Spinal cord (tissue), 10 donors: ENCODE measurements at places on chromosomes 1 and 21. TPM values are rescaled to one million over a fixed set of nuclear protein-coding genes. Genes with fewer than 3 reads are reported as not detected.

The AK5 gene
- total RNA-seq = 14.7 TPM

The ZNF683 gene
- not detected for total RNA-seq

The FRRS1 gene
- total RNA-seq = 10.8 TPM

The SHISA4 gene
- total RNA-seq = 53.2 TPM

The CELA3A gene
- not detected for total RNA-seq

The SPRR4 gene
- total RNA-seq = not detected

The TSTD1 gene
- 25.5 TPM for total RNA-seq

The OLIG2 gene
- total RNA-seq = 42.2 TPM

The SLFNL1 gene
- 0.66 TPM for total RNA-seq

The FGR gene
- total RNA-seq = 8.5 TPM

The SH3BGR gene
- total RNA-seq = 6.2 TPM

The WNT2B gene
- 19.0 TPM for total RNA-seq

The NBPF19 gene
- 26.4 TPM for total RNA-seq
